Pulmonary artery endothelial cell (primary cell): ENCODE measurements at places on chromosomes 5 and 9. TPM values are rescaled to one million over a fixed set of nuclear protein-coding genes. Genes with fewer than 3 reads are reported as not detected.

DNA sequence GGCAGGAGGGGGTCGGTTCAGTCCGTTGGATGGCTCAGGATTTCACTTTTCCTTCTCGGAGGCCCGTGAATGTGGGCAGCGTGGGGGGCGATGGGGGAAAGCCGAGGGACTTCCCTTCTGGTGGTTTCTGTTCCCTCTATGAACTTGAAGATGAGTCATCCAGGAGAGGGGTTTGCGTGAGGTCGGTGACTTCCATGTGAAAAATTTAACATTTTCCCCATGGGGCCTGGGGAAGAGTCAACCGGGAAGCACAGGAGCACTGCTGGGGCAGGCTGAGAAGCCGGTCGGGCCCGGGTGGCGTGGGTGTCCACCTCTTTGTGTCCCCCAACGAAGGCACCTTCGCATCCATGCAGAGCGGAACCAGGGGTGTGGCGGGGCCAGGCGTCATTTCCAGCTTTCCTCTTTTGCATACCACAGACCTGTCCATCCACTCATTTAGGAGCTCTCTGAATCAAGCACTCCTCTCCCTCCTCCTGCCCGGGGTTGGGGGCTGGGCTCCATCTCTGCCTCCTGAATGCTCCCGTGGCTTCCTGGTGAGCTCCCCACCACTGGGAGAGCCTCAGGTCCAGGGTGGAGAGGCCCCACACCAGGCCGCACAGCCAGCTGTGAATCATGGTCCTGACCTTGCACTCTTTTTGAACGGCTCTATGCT, 68.4 kb downstream of the ANKRD33B start:
- no peak for DNase-seq

GRCh38 chr5:177362610-177363507, 5.1 kb downstream of the RGS14 start:
- no peak for DNase-seq

GRCh38 chr5:144205141-144205551, 34.5 kb downstream of the KCTD16 start:
- no peak for DNase-seq

DNA sequence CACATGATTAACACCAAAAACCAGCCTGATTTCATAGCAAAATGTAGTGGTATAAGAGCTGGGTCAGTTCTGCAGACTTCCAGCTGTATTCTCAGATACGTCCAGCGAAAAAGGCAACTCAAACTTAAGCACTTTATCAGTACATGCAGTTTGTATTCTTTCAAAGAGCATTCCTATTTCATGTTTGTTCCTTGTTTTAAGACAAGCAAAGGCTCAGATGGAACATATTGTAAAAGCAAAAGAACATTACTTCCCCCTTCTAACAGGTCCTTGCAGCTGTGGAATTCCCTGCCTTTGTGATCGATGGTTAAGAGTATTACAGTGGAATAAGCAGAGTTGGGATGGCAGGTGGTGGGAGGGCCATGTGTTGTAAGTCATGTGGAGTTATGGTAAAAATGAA, 86.3 kb upstream of the GRHPR start:
- no peak for DNase-seq

Gene FOXD4L6
- total RNA-seq: 0.07 TPM in 1 of 2 replicates, not detected in the other

GRCh38 chr9:117945286-117945685, 241.1 kb downstream of the TLR4 start:
- no peak for DNase-seq

- DNase-seq: no peak
Observed at GRCh38 chr9:136244122-136244968, 1.3 kb downstream of the QSOX2 start.

DNA sequence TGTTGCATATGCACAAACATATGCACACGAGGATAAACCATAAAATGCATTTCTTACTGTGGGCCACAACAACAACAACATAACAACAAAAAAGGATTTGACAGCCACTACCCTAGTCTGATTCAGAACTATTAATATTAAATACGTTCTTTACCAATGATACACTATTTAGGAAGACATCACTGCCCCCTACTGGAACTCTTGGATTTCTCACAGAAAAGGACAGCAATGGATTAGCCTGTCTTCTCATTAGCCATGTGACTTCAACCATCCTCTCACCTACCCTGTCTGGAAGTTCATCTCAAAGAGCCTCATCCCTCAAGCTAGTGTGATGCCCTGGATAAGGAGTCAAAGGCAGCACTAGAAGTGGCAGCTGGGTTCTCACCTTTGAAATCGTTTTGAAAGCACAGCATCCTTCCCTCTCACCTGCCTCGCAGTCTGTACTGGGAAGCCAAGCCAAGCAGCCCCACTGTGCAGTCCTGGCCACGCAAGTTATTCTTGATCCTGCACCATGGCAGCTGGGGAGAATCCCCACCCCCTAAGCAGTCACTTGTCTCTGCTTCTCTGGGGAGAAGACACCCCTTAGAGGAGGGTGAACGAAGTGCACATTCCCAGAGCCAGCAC, 64.6 kb downstream of the SH3TC2 start:
- peak; percentile 39 for DNase-seq

Gene SELENOP
- 0.40 and 0.53 TPM in 2 replicates for total RNA-seq

- DNase-seq: no peak
Observed at GRCh38 chr5:154559398-154560276, 81.6 kb upstream of the HAND1 start.

Gene ADAMTS13
- 0.53 and 0.66 TPM in 2 replicates for total RNA-seq

DNA sequence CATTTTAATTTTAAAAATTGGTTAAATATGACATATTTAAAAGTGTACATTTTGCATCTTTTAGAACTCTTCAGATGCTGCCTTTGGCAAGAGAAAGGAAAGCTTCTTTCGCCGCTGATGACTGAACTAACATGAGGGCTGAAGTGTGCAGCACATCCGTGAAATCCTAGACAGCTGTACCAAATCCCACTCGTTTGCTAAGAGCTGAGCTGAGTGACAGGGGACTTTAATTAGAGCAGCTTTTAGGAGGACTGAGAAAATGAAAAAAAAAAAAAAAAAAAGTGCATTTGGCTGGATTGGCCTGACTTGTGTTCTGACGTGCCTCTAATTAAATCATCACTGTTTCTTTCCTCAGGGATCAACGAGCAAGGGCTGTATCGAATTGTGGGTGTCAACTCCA, 271.3 kb downstream of the ARHGAP26 start:
- no peak for DNase-seq

DNA sequence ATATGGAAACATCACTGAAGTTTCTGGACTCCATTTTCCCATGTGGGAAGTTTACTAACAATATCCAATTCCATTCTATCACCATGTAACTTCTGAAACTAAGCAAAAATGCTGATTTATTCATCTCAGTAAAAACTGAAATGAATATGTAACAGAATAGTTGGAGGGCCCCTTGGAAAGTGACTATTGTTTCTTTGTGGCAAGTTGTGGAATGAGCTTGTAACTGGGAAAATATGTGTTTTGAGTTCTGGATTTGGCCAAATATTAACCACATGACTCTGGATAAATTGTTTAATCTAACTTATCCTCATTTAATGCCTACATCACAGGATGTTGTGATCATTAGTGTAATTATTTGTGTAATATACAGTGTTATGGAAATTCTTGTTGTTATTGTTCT, 619.3 kb downstream of the TLE4 start:
- no peak for DNase-seq

DNA sequence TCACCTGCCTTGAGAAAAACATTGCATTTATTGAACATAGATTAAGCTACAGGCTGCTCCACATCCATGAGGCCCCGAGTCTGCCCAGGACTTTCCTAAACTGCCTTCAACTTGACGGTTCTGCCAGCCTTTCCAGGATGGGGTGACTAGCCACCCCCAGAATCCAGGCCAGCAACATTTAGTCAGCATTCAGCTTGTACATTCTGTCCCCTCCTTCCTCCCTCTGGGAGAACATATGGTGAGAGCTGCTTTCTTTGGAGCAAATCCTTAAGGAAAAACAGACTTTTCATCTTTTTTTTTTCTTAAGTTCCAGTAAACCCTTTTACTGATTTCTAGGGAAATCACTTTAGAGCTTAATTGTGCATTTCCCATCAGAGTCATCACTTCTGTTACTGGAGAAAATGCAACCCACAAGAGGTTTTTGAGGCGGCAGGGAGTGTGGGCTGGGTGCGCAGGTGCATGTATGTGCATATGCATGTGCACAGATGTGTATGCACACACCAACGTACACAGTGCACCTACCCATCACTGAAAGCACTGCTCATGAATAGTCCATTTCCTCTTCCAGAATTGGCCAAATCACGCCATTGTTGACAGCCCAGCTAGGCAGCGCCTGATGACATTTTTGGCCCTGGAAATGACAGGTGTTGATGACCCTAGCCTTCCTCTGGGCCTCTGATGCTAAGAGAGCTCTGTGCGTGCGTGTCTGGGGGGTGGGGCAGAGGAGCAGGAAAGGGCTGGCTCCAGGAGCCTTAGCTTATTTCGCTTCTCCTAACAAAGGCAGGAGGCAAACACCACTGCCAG, 145.6 kb downstream of the HSD17B3 start:
- DNase-seq: no peak

Gene SLC1A1
- 17.4 and 24.0 TPM in 2 replicates for total RNA-seq

DNA sequence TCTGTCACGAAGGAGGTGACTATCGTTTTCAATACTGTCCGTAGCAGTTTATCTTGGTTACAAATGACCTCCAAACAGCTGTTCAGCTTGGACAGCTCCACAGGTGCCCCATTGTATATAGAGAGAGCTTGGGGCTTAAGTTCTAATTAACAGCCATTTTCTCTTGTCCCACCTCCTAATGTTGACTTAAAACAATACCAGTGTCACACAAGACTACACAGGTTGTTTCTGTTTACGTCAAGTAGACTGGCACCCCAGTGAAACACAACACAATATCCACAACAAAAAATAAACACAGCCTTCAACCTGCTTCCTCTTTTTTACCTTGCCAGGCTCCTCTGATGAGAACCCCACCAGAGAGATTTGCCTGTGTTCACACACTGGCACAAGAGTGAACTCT, 39.8 kb upstream of the TLE1 start:
- no peak for DNase-seq
